Activated naive CD4-positive, alpha-beta T cell (primary cell): ENCODE measurements at places on chromosomes 1 and 21.

- DNase-seq = no peak
Observed at GRCh38 chr1:78005755-78006154, 1.0 kb downstream of the DNAJB4 start.

DNA sequence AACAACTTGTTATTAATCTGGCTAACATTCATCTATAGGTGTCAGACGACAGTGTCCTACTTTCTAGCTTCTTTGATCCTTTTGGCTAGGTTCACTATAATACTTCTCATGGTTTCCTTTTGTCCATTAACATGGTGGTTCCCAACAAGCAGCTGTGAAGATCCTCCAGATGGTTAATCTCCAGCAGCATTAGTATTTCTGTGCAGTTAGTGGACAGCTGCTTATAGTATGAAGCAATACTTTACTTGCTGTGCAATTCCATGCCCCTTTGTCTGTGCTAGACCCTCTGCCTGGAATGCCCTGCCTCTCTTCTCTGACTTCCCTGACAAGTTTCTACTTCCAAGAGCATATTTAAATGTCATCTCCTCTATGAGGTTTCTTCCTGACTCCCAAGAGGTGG is 41.7 kb upstream of the ARHGAP29 start:
- no peak for DNase-seq

- no peak for DNase-seq
Observed at GRCh38 chr21:31576428-31576827, 83.1 kb upstream of the SOD1 start.

DNA sequence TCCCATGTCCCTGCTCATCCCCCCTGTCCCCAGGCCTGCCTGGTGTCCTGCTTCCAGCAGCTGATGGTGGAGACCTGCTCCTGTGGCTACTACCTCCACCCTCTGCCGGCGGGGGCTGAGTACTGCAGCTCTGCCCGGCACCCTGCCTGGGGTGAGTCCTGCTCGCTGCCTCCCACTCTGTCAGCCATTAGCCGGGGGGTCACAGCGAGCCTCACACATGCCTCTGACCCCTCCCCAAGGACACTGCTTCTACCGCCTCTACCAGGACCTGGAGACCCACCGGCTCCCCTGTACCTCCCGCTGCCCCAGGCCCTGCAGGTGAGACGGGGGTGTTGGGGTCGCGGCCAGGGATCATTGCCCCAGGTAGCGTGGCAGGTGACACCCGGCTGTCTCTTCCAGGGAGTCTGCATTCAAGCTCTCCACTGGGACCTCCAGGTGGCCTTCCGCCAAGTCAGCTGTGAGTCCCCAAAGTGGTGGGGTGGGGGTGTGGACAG is 10.0 kb downstream of the SCNN1D start:
- DNase-seq = peak; percentile 49

DNA sequence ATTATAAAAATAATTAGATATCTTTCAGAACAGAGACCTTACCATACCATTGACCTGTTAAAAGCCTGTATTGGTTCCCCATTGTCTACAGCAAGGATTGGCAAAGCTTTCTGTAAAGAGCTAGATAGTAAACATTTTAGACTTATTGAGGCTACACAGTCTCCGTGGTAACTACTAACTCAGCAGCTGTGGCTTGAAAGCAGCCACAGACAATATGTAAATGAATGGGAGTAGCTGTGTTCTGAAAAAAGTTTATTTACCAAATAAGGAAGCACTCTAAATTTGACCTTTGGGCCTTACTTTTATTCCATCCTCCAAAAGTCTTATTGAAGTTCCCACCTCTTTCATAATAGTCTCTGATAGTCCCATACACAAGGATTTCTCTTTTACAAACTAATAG is 39.7 kb downstream of the NUP210L start:
- no peak for DNase-seq

- no peak for DNase-seq
Observed at GRCh38 chr21:35163411-35163810, 114.3 kb upstream of the RUNX1 start.

GRCh38 chr1:185267301-185267700 is 49.7 kb downstream of the IVNS1ABP start:
- no peak for DNase-seq

DNA sequence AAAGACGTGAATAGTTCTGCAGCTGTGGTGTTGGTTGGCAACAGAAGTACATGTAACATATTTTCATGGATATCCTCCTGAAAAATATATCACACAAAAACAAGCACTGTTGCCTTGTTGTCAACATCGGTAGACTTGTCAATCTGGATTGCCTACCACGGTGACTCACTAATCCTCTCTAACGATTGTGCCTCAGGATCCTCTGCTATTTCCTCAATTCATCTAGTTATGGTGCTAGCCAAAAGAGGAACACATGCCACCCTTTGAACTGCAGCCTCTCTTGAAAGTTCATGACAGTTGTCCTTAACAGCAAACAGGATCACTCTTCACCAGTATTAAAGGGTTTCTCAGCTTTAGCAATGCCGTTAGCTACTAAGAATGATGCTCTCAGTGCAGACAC is 25.7 kb downstream of the RASAL2 start:
- no peak for DNase-seq

GRCh38 chr1:218297867-218298266 is 12.8 kb downstream of the RRP15 start:
- no peak for DNase-seq

DNA sequence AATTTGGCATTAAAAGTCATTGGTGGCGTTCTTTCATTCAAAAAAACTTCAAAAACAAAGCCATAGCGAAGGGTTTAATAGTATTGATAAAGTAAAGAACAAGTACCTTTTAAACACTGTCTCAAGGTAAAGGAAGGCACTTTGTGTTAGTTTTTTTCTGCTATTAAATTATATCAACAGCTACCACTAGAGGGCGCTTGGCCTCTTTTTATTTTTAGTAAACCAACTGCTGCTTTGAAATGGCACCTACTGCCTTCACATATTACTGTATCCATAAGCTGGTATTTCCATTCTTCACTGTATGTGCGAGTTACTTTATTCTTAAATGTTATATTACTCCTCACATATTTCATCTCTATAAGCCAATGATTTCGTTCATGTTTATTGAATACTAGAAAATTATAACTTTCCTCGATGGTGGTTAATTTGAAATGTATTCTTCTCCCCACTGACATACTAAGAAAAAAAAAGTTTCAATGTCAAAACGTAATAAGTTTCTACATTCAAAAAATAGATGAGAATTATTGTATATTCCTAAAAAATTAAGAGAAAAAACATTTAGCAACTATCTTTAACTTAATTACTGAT is 125.7 kb upstream of the CXADR start:
- no peak for DNase-seq
